Natural killer cell treated with Interleukin-12 subunit alpha and Interleukin-12 subunit beta and Interleukin-15 and Interleukin-18, amount 100 ng/mL, for 72 hours (primary cell): ENCODE measurements at places on chromosomes 16 and 17. TPM values are rescaled to one million over a fixed set of nuclear protein-coding genes. Genes with fewer than 3 reads are reported as not detected.

DNA sequence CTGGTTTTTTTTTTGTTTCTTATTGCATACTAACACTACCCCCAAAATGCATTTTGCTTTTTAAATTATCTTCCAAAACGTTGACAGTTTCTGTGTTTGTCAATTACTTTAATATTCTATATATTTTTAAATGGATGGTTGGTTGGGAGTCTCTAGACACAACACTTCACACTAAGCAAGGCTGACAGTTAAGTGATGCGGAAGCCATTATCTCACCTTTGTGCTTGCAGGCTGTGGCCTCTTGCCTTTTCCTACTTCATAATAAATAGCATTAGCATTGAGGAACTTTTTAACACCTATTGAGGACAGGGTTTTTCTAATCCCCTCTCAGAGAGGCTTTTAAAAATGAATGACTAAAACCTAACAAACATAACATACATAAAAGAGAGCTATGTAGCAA lies 280.8 kb upstream of the TBX2 start:
- no peak overlapping the region for H3K27ac ChIP-seq
- peaks cover 8% of the 10 kb centered on the region for H3K36me3 ChIP-seq
- peaks cover 5% of the 10 kb centered on the region for H3K4me1 ChIP-seq
- H3K27me3 ChIP-seq, result no peaks in the 10 kb centered on the region

GRCh38 chr16:85554114-85554888 lies 58.8 kb upstream of the GSE1 start:
- peaks cover 34% of the 10 kb centered on the region for H3K4me1 ChIP-seq
- peaks cover 8% of the 10 kb centered on the region for H3K36me3 ChIP-seq
- DNase-seq, result peak; percentile 93
- H3K4me3 ChIP-seq, result peak overlapping the region; percentile 96
- peak overlapping the region; percentile 98 for H3K27ac ChIP-seq

DNA sequence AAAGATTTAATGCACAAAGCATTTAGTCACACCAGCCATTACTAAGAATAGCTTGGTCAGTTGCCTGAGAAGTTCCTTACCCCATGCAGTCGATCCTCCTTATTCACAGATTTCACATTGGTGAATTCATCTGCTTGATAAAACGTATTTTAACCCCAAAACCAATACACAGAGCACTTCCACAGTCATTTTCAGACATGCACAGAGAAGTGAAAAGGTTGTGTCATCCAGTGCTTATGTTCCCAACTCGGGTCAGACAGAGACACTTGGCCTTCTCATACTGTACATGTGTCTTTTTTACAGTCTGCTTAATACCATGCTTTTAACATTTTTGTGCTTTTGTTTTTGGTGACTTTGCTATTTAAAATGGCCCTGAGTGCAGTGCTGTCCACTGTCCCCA lies 219.7 kb downstream of the SPECC1 start:
- no peak overlapping the region for H3K27ac ChIP-seq
- peaks cover 1% of the 10 kb centered on the region for H3K36me3 ChIP-seq
- H3K27me3 ChIP-seq, result no peaks in the 10 kb centered on the region
- DNase-seq, result no peak
- peaks cover 9% of the 10 kb centered on the region for H3K4me1 ChIP-seq
- H3K4me3 ChIP-seq, result no peak overlapping the region

The MRPL38 gene
- 117 TPM for total RNA-seq

The CD300E gene
- total RNA-seq, result not detected

The HS3ST6 gene
- total RNA-seq, result not detected

The PEX12 gene
- total RNA-seq, result 3.5 TPM

GRCh38 chr16:10202649-10203048 lies 20.4 kb upstream of the GRIN2A start:
- DNase-seq, result no peak
- no peak overlapping the region for H3K27ac ChIP-seq
- H3K36me3 ChIP-seq, result no peaks in the 10 kb centered on the region
- H3K4me1 ChIP-seq, result no peaks in the 10 kb centered on the region
- peaks cover 10% of the 10 kb centered on the region for H3K27me3 ChIP-seq

DNA sequence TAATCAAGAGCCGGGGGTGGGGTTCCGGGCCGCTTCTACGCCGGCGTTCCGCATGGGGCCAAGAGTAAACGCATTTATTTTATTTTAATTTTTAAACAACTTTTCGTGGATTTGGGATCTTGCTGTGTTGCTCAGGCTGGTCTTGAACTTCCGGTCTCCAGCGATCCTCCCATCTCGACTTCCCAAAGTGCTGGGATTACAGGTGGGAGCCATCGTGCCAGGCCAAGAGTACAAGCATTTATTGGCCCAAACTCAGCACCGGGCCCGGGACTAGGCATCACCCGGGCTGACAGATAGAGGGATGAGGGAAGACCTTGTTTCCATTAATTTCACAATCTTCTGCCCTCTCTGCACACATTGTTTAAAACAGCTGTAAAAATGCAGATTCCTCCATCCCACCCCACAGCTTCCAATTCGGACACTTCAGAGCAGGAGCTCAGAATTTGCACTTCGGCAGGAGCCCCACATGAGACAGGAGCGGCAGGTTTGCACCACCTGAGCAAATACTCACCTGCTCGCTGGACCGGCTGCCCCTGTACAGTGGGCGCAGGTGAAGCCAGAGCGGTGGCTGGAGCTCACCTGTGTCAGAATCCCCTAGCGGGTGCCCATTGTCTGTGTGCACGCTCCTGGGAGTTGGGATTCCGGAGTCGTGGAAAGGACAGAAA lies 663 bp upstream of the GINS2 start:
- H3K27ac ChIP-seq, result no peak overlapping the region
- no peak for DNase-seq
- no peaks in the 10 kb centered on the region for H3K27me3 ChIP-seq
- no peaks in the 10 kb centered on the region for H3K4me1 ChIP-seq
- no peak overlapping the region for H3K4me3 ChIP-seq
- no peaks in the 10 kb centered on the region for H3K36me3 ChIP-seq

- H3K27ac ChIP-seq, result no peak overlapping the region
- H3K27me3 ChIP-seq, result no peaks in the 10 kb centered on the region
- no peak overlapping the region for H3K4me3 ChIP-seq
- no peak for DNase-seq
- H3K36me3 ChIP-seq, result no peaks in the 10 kb centered on the region
These were observed 28.5 kb downstream of the TTYH2 start for GRCh38 chr17:74241847-74242246.

- no peaks in the 10 kb centered on the region for H3K27me3 ChIP-seq
- no peak for DNase-seq
- peak overlapping the region; percentile 97 for H3K27ac ChIP-seq
- peak overlapping the region; percentile 98 for H3K4me3 ChIP-seq
- H3K36me3 ChIP-seq, result peaks cover 11% of the 10 kb centered on the region
These were observed 3.5 kb downstream of the IL4R start for GRCh38 chr16:27317320-27317719.

DNA sequence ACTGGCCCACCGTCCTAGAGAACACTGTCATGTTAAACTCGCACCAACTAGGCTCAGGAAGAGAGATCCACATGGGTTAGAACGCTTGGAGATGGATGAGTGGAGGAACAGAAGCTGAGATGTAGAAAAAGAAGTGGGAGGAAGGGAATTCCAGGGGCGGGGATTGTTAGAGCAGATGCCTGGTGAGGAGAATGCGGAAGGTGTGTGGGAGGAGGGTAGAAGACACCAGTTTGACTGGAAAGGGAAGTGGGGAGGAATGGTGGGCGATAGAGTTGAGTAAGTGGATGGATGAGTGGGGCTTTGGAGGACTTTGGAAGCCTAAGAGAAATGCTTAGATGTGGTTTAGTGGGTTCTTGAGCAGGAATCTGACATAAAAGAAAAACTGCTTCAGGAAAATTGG lies 37.4 kb downstream of the DHX38 start:
- no peak overlapping the region for H3K4me3 ChIP-seq
- H3K27ac ChIP-seq, result no peak overlapping the region
- no peaks in the 10 kb centered on the region for H3K27me3 ChIP-seq
- no peaks in the 10 kb centered on the region for H3K4me1 ChIP-seq
- no peaks in the 10 kb centered on the region for H3K36me3 ChIP-seq

The CMTM2 gene
- total RNA-seq, result 0.67 TPM

The ZNF423 gene
- not detected for total RNA-seq

GRCh38 chr17:3762922-3763776 lies 37.8 kb downstream of the ITGAE start:
- H3K27ac ChIP-seq, result peak overlapping the region; percentile 97
- no peaks in the 10 kb centered on the region for H3K27me3 ChIP-seq
- H3K4me3 ChIP-seq, result peak overlapping the region; percentile 80
- peak; percentile 89 for DNase-seq

- no peaks in the 10 kb centered on the region for H3K27me3 ChIP-seq
- H3K36me3 ChIP-seq, result no peaks in the 10 kb centered on the region
- H3K4me3 ChIP-seq, result no peak overlapping the region
- H3K27ac ChIP-seq, result no peak overlapping the region
These were observed 74.5 kb upstream of the C17orf78 start for GRCh38 chr17:37301288-37301687.

- no peak for DNase-seq
- no peaks in the 10 kb centered on the region for H3K36me3 ChIP-seq
- peak overlapping the region; percentile 59 for H3K4me3 ChIP-seq
- peak overlapping the region; percentile 43 for H3K27ac ChIP-seq
- H3K4me1 ChIP-seq, result peaks cover 55% of the 10 kb centered on the region
These were observed 8.9 kb downstream of the CIBAR2 start for GRCh38 chr16:85103114-85104079.

DNA sequence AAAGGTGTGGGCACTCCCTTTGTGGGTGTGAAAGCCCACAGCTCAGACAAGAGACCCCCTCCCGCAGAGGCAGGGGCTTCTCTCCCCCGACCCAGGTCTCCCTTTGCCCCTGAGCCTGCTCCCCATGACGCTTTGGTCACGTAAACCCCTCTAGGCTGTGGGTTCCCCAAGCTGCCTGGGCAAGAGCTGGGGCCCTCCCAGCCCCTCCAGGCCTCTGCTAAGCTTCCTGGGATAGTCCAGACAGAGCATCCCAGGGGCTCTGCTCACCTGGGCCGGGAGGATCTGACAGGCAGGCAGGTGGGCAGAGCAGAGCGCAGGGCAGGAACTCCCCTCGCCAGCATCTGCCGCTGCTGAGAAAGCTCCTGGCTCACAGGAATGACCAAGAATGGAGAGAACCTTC lies 177.3 kb downstream of the BANP start:
- H3K4me3 ChIP-seq, result no peak overlapping the region
- H3K27ac ChIP-seq, result no peak overlapping the region
- DNase-seq, result no peak
- no peaks in the 10 kb centered on the region for H3K27me3 ChIP-seq
- no peaks in the 10 kb centered on the region for H3K4me1 ChIP-seq

DNA sequence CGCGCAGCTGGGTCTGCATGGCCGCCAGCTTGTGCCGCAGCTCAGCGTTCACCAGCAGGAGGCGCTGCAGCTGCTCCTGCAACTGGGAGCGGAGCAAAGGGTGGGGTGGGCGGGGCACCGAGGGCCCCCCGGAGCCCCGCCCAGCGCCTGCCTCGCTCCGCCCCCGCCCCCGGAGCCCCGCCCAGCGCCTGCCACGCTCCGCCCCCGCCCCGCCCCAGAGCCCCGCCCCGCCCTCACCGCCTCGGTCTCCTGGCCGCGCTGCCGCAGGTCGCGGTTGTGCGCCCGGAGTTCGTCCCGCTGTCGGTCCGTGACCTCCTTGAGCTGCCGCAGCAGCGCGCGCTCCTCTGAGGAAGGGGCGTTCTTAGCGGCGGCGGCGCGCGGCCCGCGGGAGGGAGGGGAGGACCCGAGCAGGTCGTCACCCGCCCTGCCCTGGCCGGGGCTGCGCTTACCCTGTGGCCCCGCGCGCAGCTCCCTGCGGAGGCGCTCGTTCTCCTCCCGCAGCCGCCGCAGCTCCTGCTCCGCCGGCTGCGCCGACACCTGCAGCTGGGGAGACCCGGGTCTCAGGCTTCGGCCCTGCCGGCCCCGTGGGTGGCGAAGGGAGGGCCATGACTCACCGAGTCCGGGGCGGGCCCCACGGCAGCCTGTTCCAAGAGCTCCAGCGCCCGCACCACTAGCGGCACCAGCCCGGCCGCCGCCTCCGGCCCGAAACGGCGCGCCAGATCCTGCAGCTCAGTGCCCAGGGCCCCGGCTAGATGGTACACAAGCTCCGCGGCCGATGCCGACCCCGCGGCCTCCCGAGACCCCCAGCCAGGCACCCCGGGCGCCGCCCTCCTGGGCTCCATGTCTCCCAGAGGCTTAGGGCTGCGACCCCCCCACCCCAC lies 463 bp downstream of the RILP start:
- peaks cover 13% of the 10 kb centered on the region for H3K36me3 ChIP-seq
- peak overlapping the region; percentile 54 for H3K4me3 ChIP-seq
- peak; percentile 96 for DNase-seq

GRCh38 chr16:5032748-5033167 lies 977 bp downstream of the NAGPA start:
- H3K4me1 ChIP-seq, result peaks cover 15% of the 10 kb centered on the region
- DNase-seq, result no peak
- H3K27me3 ChIP-seq, result no peaks in the 10 kb centered on the region
- H3K27ac ChIP-seq, result no peak overlapping the region
- H3K4me3 ChIP-seq, result peak overlapping the region; percentile 80

- peaks cover 2% of the 10 kb centered on the region for H3K4me1 ChIP-seq
- DNase-seq, result no peak
- no peaks in the 10 kb centered on the region for H3K36me3 ChIP-seq
- no peak overlapping the region for H3K27ac ChIP-seq
- no peaks in the 10 kb centered on the region for H3K27me3 ChIP-seq
- H3K4me3 ChIP-seq, result no peak overlapping the region
These were observed 50.0 kb downstream of the ACTG1 start for GRCh38 chr17:81462506-81463125.

The DPEP1 gene
- not detected for total RNA-seq

- no peak for DNase-seq
- no peak overlapping the region for H3K4me3 ChIP-seq
- no peaks in the 10 kb centered on the region for H3K4me1 ChIP-seq
- H3K27ac ChIP-seq, result no peak overlapping the region
- H3K36me3 ChIP-seq, result peaks cover 8% of the 10 kb centered on the region
- H3K27me3 ChIP-seq, result no peaks in the 10 kb centered on the region
These were observed 686.2 kb downstream of the KCNJ2 start for GRCh38 chr17:70855401-70856054.

The CACNA1G gene
- total RNA-seq, result not detected

The CCL23 gene
- not detected for total RNA-seq

- peaks cover 9% of the 10 kb centered on the region for H3K27me3 ChIP-seq
- H3K27ac ChIP-seq, result no peak overlapping the region
- no peak overlapping the region for H3K4me3 ChIP-seq
- no peak for DNase-seq
These were observed 27.6 kb downstream of the RMI2 start for GRCh38 chr16:11372829-11373306.

DNA sequence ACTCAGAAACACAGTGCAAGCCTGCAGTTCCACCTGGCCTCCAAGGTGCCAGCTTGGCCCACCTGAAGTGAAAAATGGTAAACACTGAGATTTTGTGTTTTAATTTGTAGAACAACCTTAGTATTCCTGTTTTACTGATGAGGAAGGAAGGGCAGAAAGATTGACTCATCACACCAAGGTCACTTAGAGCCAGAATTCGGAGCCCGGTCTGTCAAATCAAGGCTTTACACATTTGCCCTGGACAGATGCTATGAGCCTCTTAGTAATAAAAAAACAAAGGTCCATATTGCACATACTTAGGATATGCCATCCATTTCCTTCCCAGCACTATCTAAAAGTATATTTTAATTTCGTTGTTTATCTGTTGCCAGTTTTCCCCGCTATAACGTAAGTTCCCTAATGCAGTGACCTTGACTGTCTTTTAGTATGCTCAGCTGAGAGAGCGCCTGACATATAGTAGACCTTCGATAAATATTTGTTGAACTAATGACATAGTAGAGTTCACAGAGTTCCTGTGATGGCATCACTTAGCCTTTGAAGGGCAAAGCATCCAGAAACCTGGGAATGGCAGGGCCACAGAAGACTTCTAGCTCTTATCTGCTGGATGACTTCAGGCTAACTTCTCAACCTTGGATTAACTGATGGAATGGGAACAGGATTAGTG lies 7.2 kb upstream of the TBKBP1 start:
- peaks cover 19% of the 10 kb centered on the region for H3K4me1 ChIP-seq
- H3K27ac ChIP-seq, result peak overlapping the region; percentile 55
- H3K4me3 ChIP-seq, result no peak overlapping the region
- H3K36me3 ChIP-seq, result peaks cover 41% of the 10 kb centered on the region
- no peak for DNase-seq

The ZDHHC1 gene
- 2.0 TPM for total RNA-seq
